ENCODE measurements at places on chromosomes 6 and 20.

DNA sequence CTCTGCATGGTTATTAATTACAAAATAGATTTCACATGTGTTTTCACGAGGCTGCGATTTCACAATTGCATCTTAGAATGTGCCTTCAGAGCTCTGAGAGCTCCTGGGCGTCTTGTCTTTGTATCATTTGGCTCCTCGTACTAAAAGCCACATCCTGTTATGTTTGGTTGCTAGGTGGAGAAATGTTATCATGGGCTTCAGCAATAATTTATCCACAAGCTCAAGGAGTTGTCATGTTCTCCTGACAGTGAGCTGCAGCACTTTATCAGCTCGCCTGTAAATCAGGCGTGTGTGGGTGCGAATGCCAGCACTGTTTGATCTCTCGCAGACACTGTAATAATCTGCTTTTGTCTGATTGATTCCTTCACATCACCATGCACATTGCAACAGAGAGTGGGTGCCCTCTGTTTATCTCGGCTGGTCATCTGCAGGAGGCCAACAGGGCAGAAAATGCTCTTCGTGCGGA lies 218.6 kb upstream of the ZFP64 start:
- DNase-seq = no peak

DNA sequence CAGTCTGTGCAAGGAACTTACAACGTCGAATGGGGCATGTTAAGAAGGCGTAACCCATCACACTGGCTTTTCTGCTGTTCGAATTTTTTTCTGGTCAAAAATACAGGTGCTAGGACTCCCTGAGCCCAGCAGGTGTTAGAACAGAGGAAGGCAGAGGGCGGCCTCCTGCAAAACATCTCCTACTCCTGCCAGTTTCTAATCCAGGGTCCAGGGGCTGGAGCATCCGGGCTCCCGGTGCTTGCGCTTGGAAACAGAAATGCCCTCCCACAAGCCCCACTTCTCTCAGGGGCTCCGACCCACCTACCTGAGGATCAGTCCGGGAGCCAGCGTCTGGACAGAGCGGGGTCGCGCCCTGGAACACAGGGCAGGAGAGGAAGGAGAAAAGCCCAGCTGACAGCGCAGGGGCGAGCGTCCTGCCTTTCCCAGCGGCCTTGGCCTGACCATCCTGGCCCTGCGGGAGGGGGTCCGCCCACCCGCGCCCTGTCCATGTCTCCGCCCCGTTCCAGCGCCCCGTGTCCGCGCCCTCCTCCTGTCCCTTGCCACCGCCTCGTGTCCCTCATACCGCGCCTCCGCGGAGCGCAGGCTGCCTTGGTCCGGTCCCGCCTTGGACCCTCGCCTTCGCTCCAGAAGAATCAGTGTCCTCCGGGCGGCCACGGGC lies 14.8 kb upstream of the LPA start:
- DNase-seq = no peak

DNA sequence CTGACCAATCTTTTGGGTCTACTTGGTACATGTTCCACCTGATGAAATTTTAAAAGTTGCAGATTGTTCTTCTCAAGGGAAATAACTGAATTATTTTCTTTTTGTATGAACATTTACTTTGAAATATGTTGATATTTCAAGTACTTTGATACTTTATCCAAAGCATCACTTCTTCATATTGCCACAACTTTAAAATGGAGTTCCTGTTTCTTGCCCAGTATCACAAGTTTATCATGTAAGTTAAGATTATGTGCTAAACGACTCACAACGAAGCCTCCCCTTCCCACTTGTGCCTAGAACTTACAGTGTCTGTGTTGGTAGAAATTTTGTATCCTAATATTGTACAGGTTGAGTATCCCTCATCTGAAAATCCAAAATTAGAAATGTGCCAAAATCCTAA lies 108.4 kb downstream of the ARID1B start:
- no peak for DNase-seq

DNA sequence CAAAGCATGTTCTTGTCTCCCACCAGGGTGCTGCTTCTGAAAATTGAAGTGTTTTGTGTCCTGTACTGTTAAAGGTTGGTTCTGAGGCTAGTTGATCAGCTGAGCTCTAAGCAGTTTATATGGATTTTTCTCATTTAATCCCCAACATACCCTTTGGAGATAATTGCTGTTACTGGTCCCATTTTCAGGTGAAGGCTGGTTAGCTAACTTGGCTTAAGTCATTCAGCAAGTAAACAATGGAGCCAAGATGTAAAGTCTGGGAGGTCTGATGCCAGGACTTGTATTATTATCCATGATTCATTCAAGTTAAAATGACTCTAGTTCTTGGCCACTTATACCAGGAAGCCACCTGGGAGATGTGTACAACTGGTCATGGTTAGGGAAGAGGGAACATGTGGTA lies 42.5 kb upstream of the FERMT1 start:
- no peak for DNase-seq

- DNase-seq = no peak
Observed at GRCh38 chr20:59988141-59988540, 29.9 kb downstream of the CDH26 start.

DNA sequence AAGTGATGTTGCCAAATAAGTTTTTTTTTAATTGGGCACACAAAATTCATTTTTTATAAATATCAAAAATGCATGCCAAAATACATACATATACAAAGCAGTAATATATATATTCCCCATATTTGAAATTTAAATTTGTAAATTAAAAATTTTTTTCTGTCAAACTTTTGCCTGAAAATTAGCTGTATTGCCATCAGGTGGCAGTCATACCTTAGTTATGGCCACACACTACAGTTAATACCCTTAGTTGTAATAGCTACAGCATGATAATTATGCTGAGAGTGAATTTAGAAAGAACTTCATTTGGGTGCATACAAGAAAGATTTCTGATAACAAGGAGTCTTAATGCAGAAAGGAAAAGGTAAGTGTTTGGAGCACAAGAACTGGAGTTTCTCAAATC lies 46.2 kb upstream of the SDHAF4 start:
- DNase-seq = no peak

- DNase-seq = no peak
Observed at GRCh38 chr6:167980911-167981580, 16.4 kb upstream of the KIF25 start.
